ENCODE measurements at places on chromosomes 12 and 14.

DNA sequence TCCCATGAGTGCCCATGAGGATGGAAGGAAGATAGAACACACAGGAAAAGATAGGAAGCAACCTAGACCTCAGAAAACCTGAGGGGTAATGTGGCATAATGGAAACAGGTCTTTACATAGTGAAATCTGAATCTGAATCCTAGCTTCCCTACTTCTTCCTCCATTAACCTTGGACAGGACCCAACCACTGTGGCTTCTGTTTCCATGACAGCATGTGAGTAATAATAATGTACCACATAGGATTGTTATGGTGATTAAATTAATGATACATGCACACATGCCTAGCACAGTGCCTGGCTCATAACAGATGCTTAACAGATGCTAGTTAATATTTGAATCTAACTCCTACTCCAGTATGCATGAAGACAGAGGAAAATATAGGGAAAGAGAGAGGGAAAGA lies 11.2 kb downstream of the TTC9 start:
- H3K27ac ChIP-seq = peak overlapping the region; percentile 83
- no peaks in the 10 kb centered on the region for H3K27me3 ChIP-seq
- H3K4me3 ChIP-seq = no peak overlapping the region
- peaks cover 68% of the 10 kb centered on the region for H3K4me1 ChIP-seq
- no peaks in the 10 kb centered on the region for H3K36me3 ChIP-seq

DNA sequence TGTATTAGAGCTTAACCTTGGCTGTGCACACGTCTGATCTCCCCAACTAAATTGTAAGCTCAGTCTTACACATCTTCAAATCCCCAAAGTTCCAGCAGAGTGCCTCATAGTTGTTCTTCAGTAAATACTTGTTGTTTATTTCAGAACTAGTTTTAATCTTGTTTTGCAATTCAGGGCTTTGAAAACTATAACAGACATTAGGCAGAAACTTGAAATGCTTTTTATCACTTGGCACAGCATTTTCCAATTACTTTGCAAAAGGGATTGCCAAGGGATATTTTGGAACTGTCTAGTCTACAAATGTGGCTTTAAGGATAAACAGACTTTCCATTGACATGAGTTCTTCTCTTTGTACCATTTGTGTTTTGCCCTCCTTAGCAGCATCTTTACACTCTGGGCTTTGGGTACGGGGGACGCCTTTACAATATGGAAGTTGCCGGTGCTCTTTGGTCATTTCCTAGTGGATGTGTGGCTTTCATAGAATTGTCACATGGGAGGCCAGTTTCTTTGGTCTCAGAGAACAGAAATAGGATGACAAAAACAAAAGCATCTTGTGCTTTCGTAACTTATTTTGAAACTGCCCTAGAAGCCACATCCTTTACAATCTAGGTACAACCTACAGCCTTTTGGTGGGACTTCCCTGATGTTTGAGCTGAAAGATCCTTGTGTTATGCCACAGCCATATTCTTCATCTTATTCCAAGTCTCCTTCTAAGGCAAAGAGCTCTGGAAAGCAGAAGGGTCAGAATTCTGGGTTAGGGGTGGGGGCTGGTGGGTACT lies 96.9 kb downstream of the NPAS3 start:
- H3K27me3 ChIP-seq = no peaks in the 10 kb centered on the region
- no peak for DNase-seq
- H3K27ac ChIP-seq = no peak overlapping the region
- no peaks in the 10 kb centered on the region for H3K36me3 ChIP-seq

GRCh38 chr14:99818503-99819036 lies 25.4 kb downstream of the EML1 start:
- DNase-seq = no peak
- peaks cover 5% of the 10 kb centered on the region for H3K27me3 ChIP-seq
- H3K27ac ChIP-seq = no peak overlapping the region
- peaks cover 9% of the 10 kb centered on the region for H3K4me1 ChIP-seq
- H3K4me3 ChIP-seq = no peak overlapping the region
- H3K36me3 ChIP-seq = no peaks in the 10 kb centered on the region

GRCh38 chr14:81366214-81366613 lies 33.9 kb downstream of the STON2 start:
- no peaks in the 10 kb centered on the region for H3K36me3 ChIP-seq
- H3K4me3 ChIP-seq = no peak overlapping the region
- H3K4me1 ChIP-seq = no peaks in the 10 kb centered on the region
- no peaks in the 10 kb centered on the region for H3K27me3 ChIP-seq

- H3K4me1 ChIP-seq = no peaks in the 10 kb centered on the region
- DNase-seq = no peak
- no peak overlapping the region for H3K27ac ChIP-seq
These were observed 122.7 kb upstream of the SLCO1C1 start for GRCh38 chr12:20572451-20572850.

- H3K4me1 ChIP-seq = peaks cover 29% of the 10 kb centered on the region
- no peak for DNase-seq
- peak overlapping the region; percentile 92 for H3K27ac ChIP-seq
- peak overlapping the region; percentile 76 for H3K4me3 ChIP-seq
- H3K27me3 ChIP-seq = no peaks in the 10 kb centered on the region
- H3K36me3 ChIP-seq = no peaks in the 10 kb centered on the region
These were observed 574 bp upstream of the FANCM start for GRCh38 chr14:45135156-45135555.

- no peak overlapping the region for H3K27ac ChIP-seq
- no peak overlapping the region for H3K4me3 ChIP-seq
- H3K27me3 ChIP-seq = peaks cover 25% of the 10 kb centered on the region
- H3K4me1 ChIP-seq = no peaks in the 10 kb centered on the region
- no peak for DNase-seq
These were observed 6.6 kb downstream of the FOXG1 start for GRCh38 chr14:28773176-28773575.

- no peak for DNase-seq
- H3K4me1 ChIP-seq = no peaks in the 10 kb centered on the region
- no peak within 1 kb of the TSS for H3K27ac ChIP-seq
- H3K4me3 ChIP-seq = no peak within 1 kb of the TSS
- H3K36me3 ChIP-seq = peaks cover 8% of the 10 kb centered on the region
- H3K27me3 ChIP-seq = no peaks in the 10 kb centered on the region
These were observed at the start of gene TGM1 for GRCh38 chr14:24262821-24263733. TGM1 (minus strand) TSS chr14:24263177; CDS start chr14:24262352, 825 bp downstream.

DNA sequence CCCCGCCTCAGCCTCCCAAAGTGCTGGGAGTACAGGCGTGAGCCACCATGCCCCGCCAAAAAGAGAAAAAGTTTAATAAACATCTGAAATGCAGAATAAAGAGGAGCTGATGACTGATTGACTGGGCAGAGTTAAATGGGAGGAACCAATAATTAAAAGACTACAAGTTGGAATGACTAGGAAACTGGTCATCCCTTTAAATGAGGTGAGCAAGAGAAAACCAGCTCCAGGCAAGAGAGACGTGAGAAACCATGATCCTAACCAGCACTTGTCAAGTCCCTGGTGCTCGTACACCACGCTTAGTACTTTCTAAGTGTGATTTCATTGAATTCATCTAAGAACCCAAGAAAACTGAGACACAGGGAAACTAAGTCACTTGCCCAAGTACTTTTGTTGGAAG lies 47.9 kb downstream of the MAP1LC3B2 start:
- no peak overlapping the region for H3K4me3 ChIP-seq
- H3K36me3 ChIP-seq = no peaks in the 10 kb centered on the region
- H3K27ac ChIP-seq = no peak overlapping the region
- H3K4me1 ChIP-seq = no peaks in the 10 kb centered on the region
- DNase-seq = no peak

- H3K36me3 ChIP-seq = no peaks in the 10 kb centered on the region
- H3K4me1 ChIP-seq = no peaks in the 10 kb centered on the region
- H3K27ac ChIP-seq = no peak overlapping the region
- DNase-seq = no peak
These were observed 117.3 kb downstream of the CPNE8 start for GRCh38 chr12:38788106-38788505.

DNA sequence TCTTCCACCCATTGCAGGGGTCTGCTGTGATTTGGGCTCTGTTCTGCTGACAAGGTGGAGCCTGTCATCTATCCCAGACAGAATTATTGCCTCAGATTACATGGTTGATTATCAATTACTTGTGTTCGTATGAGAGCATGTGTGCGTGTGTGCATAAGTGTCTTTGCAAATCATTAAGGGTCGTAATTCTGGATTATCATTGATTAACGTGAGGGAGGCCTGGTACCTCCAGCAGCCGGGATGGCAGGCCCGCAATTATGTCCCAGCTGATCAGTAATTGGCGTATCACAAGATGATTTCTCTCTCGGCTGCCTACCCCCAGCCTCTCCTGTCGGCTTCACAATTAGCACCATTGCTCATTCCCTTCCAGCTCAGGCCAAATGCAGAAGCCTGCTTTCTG lies 29.6 kb upstream of the IRF2BPL start:
- H3K27me3 ChIP-seq = no peaks in the 10 kb centered on the region
- no peak overlapping the region for H3K27ac ChIP-seq
- no peak overlapping the region for H3K4me3 ChIP-seq
- no peak for DNase-seq
- no peaks in the 10 kb centered on the region for H3K36me3 ChIP-seq
- H3K4me1 ChIP-seq = peaks cover 13% of the 10 kb centered on the region

- DNase-seq = no peak
- H3K4me1 ChIP-seq = no peaks in the 10 kb centered on the region
- H3K4me3 ChIP-seq = no peak overlapping the region
- H3K27me3 ChIP-seq = no peaks in the 10 kb centered on the region
These were observed 7.8 kb upstream of the DTD2 start for GRCh38 chr14:31465111-31465510.

- no peaks in the 10 kb centered on the region for H3K4me1 ChIP-seq
- H3K36me3 ChIP-seq = no peaks in the 10 kb centered on the region
- H3K27me3 ChIP-seq = no peaks in the 10 kb centered on the region
- no peak overlapping the region for H3K27ac ChIP-seq
- no peak overlapping the region for H3K4me3 ChIP-seq
These were observed 772.5 kb upstream of the ALG10B start for GRCh38 chr12:37543966-37544668.

DNA sequence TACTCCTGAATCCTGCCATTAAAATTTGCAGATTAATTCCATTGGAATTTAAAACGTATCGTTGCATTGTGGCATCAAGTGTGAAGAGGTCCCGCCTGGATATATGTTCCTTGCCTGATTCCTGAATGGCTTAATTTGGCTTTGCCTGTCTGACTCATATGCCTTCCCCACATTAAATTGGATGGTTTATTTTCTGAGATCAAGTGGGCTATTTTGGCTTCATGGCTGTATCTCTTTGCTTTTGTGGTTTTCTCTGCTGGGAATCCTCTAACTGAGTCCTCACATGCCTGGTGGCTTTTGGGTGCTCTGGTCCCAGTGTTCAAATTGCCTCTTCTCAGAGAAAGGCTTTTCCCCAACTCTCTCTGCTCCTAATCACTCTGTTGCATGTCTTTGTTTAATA lies 127.9 kb upstream of the DYRK2 start:
- H3K36me3 ChIP-seq = no peaks in the 10 kb centered on the region
- no peaks in the 10 kb centered on the region for H3K27me3 ChIP-seq
- no peak overlapping the region for H3K4me3 ChIP-seq
- H3K4me1 ChIP-seq = peaks cover 17% of the 10 kb centered on the region
- no peak overlapping the region for H3K27ac ChIP-seq

GRCh38 chr14:96307434-96307833 lies 51.4 kb downstream of the BDKRB1 start:
- H3K4me3 ChIP-seq = no peak overlapping the region
- H3K4me1 ChIP-seq = no peaks in the 10 kb centered on the region
- no peak overlapping the region for H3K27ac ChIP-seq

- no peak for DNase-seq
- no peaks in the 10 kb centered on the region for H3K27me3 ChIP-seq
- H3K4me1 ChIP-seq = no peaks in the 10 kb centered on the region
- H3K27ac ChIP-seq = no peak overlapping the region
- H3K36me3 ChIP-seq = no peaks in the 10 kb centered on the region
These were observed 274.7 kb downstream of the NEDD1 start for GRCh38 chr12:97181571-97182265.

- H3K36me3 ChIP-seq = no peaks in the 10 kb centered on the region
- H3K4me1 ChIP-seq = peaks cover 14% of the 10 kb centered on the region
- no peak overlapping the region for H3K4me3 ChIP-seq
- DNase-seq = no peak
- H3K27ac ChIP-seq = no peak overlapping the region
- no peaks in the 10 kb centered on the region for H3K27me3 ChIP-seq
These were observed 7.6 kb upstream of the AEBP2 start for GRCh38 chr12:19431407-19432308.

DNA sequence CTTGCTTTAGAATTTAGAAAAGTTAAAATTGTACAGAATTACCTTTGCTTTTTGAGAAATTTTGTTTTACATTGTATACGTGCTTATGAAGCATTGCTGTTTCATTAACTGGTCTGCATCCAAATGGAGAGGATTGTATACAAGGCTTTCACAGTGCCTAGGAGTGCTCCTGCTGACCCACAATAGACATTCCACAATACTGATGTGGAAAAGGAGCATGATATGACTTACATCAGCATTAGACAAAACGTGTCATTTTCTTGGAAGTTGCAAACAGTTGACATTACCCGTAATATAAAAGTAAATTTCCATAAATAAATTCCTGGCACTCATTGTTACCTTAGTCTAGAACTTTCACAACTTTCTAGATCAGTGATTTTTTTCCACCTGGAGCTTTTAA lies 1.9 kb downstream of the PRKD1 start:
- no peak overlapping the region for H3K4me3 ChIP-seq
- H3K4me1 ChIP-seq = no peaks in the 10 kb centered on the region
- peaks cover 23% of the 10 kb centered on the region for H3K27me3 ChIP-seq
- no peak overlapping the region for H3K27ac ChIP-seq
- DNase-seq = no peak

GRCh38 chr12:49948866-49949845 lies 1.4 kb upstream of the AQP2 start:
- peaks cover 9% of the 10 kb centered on the region for H3K4me1 ChIP-seq
- H3K4me3 ChIP-seq = no peak overlapping the region
- H3K27me3 ChIP-seq = peaks cover 49% of the 10 kb centered on the region
- H3K36me3 ChIP-seq = no peaks in the 10 kb centered on the region

GRCh38 chr12:6200256-6201212 lies at the start of gene CD9:
CD9 (plus strand) TSS chr12:6200400; CDS start chr12:6200500, 100 bp downstream.
- DNase-seq = peak; percentile 37
- no peak within 1 kb of the TSS for H3K27ac ChIP-seq
- peaks cover 2% of the 10 kb centered on the region for H3K27me3 ChIP-seq

GRCh38 chr14:92750994-92751400 lies 2.6 kb upstream of the LGMN start:
- no peak overlapping the region for H3K4me3 ChIP-seq
- DNase-seq = no peak
- H3K36me3 ChIP-seq = no peaks in the 10 kb centered on the region
- H3K27ac ChIP-seq = no peak overlapping the region
- peaks cover 28% of the 10 kb centered on the region for H3K27me3 ChIP-seq
- H3K4me1 ChIP-seq = peaks cover 9% of the 10 kb centered on the region
